Activated T-cell treated with anti-CD3 and anti-CD28 coated beads, Interleukin-2, amount 50 U/mL, for 48 hours (primary cell): ENCODE measurements at places on chromosomes 1 and 21.
A peak's percentile ranks its signal among the peaks of the same experiment; 100 is the strongest.

DNA sequence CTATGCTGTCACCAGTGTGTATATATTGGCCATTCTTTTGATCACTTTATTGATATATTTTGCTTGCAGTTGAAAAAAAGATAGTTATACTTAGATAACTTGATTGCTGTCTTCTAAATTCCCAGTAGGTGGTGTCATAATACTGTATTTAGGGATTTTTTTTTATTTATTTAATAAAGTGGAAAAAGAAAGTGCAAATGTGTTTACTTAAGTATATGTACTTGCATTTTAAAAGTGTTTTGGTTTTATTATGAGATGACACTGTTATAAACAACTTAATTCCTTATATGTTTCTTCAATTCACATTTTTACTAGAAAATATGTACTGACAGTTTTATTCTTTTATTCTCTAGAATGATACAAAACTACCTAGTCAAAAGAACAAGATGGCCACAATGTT lies 164.8 kb downstream of the USP25 start:
- no peak for DNase-seq

DNA sequence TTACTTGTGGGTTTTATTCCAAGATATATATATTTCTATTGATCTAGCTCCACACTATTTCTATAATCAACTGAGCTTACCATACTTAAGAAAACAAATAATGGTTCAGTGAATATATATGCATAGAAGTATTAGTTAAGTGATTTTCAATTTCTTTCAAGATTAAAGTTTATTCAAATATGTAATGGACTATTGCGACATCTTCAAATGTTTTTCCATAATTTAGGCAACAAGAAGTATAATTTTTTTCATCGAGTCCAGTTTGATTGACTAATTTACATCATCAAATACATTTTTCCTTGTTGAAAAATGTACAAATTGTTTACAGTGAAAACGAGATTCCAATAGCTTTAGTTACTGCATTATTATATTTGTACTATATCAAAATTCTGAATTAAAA lies 528.6 kb downstream of the PTPRC start:
- DNase-seq: no peak

DNA sequence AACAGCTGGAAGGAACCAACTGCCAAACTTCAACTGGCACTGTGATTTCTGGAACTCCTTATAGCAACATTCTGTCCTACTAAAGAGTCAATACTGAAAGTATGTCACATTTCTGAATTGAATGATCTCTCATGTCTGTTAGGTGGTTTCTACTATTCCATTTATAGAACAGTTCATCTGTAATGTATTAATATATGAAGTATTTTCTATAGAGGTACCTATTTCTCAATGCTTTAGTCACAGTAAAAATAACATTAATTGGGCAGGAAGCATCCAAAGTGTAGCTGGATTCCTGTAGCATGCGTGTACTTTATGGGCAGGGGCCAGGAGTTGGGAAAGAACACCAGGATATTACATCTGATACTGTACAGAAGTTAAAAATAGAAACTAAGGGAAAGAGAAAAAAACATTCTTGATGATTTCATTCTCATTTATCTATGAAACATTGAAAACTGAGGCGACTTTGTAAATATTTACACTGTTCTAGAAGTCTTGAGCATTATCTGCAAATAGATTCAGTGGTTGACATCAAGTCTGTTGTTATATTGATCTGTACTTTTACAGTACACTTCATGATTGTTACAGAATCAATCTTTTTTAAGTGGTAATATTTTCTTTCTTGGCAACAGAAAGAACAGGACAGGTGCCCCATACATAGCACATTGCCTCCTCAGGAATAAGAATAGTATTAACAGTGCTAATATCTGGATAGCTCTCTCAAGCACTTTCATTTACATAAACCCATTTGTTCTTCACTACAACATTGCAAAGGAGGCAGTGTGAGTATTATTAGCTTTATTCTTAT lies 6.2 kb upstream of the ZNF281 start:
- DNase-seq: no peak

DNA sequence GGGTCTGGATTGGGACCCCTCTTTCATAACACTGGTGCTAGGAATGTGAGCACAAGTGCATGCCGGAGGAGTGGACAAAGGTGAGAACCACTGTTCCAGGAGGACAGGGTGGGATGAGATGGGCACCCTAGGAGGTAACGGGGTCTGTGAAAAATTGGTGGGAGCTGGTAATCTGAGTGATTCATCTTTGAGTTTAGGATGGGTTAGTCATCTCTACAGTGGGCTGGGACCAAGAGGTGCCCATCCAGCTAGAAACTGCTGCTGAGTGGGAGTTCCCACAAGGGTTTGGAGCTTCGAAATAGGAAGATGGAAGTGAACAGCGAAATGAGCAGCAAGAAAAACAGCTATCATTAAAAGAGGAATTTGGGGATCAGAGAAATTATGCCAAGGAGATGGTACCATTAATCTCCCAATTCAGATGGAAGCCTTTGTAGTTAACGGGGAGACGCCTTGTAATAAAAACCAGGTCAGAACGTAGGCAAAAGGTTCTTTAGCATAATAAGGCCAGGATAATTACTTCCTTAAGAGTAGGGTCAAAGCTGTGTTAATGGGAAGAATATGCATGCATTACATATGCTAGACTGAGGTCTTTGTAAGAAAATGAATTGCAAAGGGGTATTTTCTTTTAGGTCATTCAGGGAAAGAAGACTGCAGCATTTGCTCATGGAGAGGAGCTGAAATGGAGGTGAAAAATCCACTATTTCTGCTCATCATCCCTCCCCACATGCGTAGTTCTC lies 55.5 kb downstream of the OLFML3 start:
- DNase-seq: no peak

GRCh38 chr1:227764019-227764391 lies 28.8 kb downstream of the SNAP47 start:
- no peak for DNase-seq

- DNase-seq: no peak
Measured at GRCh38 chr21:32414579-32415358, 2.3 kb downstream of the EVA1C start.

DNA sequence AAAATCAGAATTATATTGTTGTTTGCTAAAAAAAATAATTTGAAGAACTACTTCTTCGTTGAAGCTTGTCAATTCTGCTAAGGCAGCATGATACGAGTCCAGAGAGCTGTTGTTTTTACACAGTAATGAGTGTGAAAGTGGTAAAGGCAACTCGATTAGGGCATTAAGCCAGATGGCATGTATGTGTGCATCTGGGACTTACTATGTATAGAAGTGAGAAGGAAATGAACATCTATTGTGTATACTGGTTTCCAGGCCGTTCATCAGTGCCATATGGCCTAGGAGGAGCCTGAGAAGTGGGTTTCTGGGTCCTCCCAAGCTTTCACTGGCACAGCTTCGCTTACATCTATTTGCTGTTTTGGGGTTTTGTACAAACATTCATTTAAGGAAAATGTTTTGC lies 5.7 kb downstream of the CTPS1 start:
- DNase-seq: no peak

DNA sequence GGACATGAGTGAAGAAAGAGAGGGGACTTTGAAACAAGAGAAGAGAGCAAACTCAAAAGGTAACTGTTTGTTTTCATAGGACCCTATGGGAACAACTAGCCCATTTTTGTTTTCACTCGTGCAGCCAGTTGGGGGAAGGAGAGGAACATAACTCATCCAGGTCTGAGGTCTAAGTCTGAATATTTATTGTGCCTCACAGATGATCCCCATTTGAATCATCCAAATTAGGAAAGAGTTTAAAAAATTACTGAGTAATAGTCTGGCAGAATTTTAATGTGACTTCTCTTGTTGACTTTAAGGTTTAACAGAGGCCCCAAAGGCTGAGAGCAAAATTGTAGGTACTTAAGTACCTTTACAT lies 10.4 kb upstream of the TSPAN2 start:
- DNase-seq: no peak

DNA sequence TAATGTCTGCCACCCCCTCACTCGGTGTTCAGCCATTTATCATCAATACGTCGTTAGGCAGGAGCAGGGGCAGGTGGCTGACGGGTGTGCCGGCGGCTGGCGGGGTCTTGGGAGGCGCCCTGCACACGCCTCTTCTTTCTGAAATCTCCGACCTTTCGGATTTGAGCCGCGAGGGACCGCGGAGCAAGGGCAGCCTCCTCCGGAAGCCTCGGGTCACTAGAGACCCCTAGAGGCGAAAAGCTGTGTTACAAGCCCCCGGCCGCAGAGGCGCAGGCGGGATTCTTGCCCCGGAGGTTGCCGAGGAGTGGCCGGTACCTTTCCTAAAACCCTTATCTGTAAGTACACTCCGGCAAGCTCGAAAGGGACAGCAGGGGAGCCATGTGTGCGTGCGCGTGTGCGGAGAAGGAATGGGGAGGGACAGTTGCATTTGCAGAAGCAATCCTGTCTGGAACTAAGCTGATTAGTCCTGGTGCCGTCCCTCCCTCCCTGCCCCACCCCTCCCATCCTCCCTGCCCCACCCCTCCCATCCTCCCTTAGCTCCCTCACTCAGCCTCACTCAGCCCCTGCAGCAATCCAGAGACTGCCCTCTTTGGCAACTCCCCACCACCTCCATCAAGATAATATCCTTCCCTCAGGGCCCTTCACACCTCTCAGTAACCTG lies 11.0 kb downstream of the BRINP2 start:
- DNase-seq: peak; percentile 65

- no peak for DNase-seq
Measured at GRCh38 chr1:57361516-57361915, 62.3 kb downstream of the DAB1 start.

DNA sequence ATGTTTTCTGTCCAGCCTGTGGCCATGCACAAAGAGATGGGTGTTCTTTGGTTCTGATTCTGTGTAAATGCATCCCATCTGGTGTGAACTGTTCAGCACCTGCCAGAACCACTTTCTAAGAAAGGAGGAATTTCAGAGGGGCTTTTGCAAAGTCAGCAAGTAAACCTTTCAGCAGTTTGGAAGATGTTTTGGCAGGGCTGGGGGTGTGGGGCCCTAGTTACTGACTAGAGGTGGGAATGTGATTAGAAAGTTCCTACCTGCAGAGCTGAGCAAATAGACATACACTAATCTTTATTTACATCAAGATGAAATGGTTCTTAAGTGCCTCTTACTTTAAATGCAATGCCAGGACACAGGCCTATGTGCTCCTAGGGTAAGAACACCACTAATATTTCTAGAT lies 378.1 kb upstream of the USP24 start:
- no peak for DNase-seq

DNA sequence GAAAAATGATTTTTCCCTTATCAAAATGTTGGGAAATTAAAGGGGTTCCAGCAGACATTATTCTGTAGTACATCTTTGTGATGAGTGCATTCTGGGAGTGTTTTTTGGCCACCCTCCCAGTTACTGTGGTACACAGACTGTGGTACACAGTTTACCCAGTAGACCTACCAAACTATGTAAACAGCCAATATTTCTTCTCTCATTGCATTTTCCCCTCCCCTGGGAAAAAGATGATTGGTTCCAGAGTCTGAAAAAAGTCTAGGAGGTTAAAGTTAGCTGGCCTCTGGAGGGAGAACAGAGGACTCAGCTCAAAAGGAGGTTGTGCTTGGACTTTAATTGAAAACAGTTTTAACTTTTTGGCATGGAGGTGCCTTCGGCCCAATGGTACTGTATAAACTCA lies 42.5 kb downstream of the PGM1 start:
- no peak for DNase-seq

- no peak for DNase-seq
Measured at GRCh38 chr1:7972285-7972684, 10.8 kb downstream of the PARK7 start.
